Hepatic stellate cell (primary cell): ENCODE measurements at places on chromosomes 5 and 9.

DNA sequence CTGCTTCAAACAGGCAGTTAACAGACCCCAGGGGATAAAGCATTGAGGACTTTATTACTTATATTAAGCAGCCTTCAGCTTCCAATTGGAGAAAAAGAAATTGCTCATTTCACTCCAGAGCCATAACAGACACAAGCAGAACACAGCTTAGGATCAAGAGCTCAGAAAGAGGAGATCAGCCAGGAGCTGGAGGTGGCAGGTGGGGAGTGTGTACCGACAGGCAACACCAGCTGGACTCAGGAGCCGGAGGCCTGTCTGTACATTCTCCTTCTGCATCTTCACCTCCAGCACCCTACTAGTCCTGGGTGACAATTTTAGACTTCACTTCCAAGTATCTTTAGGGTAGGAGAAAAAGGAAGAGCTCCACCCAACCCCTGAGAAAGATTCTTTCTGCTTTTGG lies 35.8 kb downstream of the NRG2 start:
- DNase-seq, result no peak

GRCh38 chr9:20732118-20732517 lies 48.1 kb downstream of the FOCAD start:
- DNase-seq, result no peak

- DNase-seq, result no peak
Observed at GRCh38 chr9:33794560-33794959, 801 bp upstream of the PRSS3 start.

GRCh38 chr5:174505621-174506020 lies 218.8 kb upstream of the MSX2 start:
- DNase-seq, result no peak

GRCh38 chr5:147393874-147394672 lies 115.8 kb downstream of the DPYSL3 start:
- no peak for DNase-seq

DNA sequence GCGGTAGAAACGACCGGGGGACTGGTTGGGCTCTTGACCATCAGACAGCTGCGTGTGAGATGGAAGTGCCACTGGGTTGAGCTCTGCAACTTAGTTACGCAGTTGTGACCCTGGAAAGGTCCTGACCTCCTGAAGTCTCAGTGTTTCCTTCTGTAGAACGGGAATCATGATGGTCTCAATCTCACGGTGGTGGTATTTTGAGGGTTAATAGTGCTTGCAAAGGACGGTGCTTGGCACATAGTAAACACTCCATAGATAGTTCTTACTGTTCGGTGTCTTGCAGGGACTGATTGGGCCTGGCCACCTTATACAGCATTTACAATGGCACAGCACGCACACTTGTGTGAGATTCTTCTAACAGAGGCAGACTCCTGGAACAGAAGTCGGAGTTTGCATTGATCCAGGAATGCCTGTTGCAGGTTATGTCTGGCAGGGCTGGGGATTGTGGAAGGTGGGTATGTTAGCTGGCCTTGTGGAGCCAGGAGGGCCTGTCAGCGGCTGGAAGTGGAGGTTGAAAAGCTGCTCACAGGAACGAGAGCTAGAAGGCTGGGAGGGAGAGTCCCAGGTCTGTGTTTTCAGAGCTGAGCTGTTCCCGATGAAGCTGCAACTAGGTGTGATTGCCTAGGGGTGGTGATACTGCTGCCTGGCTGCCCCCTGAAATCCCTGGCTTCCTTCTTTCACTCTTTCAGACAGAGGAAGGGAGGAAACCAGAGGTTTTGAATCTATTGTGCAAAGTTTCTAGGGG lies 962 bp upstream of the TXN start:
- no peak for DNase-seq

DNA sequence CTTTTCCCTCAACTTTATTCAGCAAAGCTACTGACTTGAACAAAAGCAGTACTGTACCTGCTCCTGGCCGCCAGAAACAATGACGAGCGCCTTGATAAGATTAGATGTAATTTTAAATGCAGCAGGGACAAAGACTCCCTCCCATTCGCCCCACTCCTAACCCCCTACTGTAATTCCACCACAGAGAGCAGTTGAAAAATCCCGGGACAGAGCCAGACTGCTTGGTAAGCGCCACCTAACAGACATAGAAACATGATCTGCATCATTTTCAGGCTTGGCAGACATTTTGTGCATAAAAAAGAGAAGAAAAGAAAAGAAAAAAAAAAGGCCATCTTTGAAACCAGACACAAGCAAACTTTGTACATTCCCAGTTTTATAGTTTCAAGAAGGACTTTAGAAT lies 81.9 kb downstream of the ISL1 start:
- DNase-seq, result no peak

- DNase-seq, result no peak
Observed at GRCh38 chr9:70901746-70902145, 219.7 kb downstream of the TRPM3 start.

DNA sequence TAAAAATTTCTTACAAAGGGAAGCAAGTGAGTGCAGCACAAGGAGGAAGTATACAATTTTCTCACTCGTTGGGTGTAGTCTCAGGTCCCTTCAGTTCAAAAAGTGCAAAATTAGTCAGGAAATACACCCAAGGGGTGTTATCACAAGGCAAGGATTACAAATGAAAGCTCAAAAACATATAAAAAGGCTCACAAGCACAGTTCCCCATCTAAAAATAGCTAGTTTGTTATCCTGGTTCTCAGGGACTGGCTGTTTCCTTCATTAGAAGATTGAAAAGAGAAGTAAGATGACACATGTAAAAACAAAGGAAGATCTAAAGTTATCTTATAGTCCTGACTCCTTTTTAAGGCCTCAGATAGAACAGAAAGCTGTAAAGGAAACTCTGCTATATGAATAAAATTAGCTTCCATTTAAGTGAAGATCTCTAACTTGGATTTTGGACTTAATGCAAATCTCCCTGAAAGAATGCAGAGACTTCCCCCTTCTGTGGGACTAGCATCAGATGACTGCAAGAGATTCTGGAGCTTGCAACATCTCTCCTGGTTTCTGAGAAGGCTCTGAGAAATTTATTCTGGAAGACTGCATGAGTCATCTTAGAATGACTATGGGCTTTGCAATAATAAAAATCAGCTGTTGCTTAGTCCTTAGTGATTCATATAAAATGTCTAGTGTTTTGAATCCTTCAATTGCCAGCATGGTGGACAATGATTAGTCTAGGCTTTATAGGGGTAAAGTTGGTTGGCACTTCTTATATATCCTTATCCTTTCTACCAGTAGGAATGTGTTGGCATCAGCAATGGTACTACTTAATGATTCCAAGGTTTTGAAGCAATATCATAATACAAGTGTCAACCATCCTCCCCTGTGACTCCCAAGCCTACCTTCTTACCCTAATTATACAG lies 25.4 kb downstream of the DAB2 start:
- DNase-seq, result peak; percentile 73

- DNase-seq, result no peak
Observed at GRCh38 chr5:130693509-130693908, 471.5 kb downstream of the HINT1 start.

- DNase-seq, result no peak
Observed at GRCh38 chr9:95736370-95736769, 139.1 kb upstream of the ERCC6L2 start.

DNA sequence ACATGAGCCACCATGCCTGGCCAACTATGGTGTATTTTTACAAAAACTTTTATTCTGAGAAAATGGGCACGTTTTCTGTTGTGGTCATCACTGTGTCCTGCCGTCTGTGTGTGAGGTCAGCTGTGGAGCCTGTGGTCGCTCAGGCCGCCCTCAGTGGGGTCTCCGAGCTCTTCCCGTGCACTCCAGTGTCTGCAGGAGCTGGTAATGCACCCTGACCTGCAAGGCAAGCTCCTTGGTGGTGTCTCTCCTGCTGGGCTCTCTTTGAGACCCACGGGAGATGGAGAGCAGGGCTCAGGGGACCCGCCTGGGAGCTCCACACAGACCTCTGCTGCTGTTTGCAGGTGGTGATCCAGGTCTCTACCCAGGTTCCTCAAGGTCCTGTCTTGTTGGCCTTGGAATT lies 9.6 kb upstream of the AHRR start:
- DNase-seq, result no peak

DNA sequence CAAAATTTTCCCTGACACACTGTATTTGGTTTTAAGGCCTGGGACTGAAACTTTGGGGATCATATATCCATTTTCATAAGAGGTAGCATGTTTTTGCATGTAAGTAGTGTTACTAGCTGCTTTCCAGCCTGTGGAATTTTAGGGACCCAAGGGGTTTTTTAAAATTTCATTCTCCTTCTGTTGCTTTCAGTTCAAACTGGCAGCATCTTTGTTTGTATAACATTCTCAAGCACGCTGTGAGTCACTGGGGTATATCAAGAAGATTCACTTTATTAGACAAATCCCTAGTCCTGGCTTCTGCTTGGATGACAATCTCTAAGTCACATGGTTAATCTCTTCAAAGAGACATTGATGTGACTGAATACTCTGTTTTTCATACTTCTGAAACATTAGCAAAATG lies 479.0 kb downstream of the CYLC2 start:
- no peak for DNase-seq

GRCh38 chr9:131605770-131606590 lies 60.7 kb downstream of the PRRT1B start:
- DNase-seq, result peak; percentile 53

DNA sequence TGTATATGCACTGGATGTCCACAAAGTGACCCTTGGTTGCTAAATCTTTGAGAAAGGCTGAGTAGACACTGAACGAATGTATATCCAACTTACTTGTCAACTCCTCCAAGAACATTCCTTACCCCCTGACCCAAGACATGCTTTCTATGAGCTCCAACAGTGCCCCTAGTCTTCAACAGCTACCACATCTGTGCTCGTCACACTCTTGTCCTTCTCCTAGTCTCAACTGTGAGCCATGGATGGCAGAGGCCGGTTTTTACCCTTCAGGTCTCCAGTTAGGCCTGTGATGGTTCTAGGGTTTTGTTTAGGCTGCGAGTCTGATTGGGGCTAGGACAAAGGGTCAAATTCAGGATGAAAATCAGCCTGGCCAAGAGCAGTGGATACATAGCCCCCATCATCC lies 19.0 kb upstream of the GPX3 start:
- no peak for DNase-seq

GRCh38 chr5:179327021-179327735 lies 18.1 kb downstream of the ADAMTS2 start:
- no peak for DNase-seq

DNA sequence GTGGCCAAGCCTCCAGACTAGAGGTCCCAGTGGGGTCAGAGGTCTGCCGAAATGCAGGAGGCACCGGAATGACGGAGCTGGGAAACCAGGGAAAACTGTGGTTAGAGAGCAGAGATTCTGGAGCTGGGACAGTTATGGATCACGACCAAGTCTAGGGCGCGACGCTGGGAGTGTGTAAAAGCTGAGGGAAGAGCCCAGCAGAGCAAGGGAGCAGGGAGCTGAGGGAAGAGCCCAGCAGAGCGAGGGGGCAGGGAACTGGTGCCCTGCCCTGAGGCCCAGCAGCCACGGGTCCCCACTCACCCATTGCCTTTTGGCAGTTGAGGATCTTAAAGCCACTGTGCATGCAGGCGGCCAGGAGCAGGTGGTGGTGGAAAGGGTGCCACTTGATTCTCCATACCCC lies 12.5 kb downstream of the MRPL41 start:
- no peak for DNase-seq

GRCh38 chr5:91109634-91110033 lies 273.5 kb downstream of the ARRDC3 start:
- DNase-seq, result no peak

GRCh38 chr9:85401998-85402397 lies 339.8 kb downstream of the AGTPBP1 start:
- DNase-seq, result no peak

DNA sequence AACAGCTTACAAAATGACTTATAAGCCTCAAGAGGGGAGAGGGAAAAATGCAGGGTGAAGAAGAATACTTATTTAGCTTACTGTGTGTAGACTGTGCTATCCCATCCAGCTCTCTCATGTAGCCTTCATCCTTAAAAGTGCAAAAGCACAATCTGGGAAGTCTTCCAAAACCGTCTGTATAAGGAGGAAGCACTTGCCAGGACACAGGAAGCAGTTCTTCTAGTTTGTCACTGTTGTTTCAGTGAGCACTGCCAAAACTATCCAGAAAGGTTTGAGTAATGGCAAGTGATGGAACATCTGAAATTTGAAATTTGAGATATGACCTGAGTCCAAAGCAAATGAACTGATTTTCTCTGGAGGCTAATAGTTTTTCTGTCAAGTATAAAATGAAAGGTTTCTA lies 140.8 kb upstream of the ISL1 start:
- DNase-seq, result no peak

DNA sequence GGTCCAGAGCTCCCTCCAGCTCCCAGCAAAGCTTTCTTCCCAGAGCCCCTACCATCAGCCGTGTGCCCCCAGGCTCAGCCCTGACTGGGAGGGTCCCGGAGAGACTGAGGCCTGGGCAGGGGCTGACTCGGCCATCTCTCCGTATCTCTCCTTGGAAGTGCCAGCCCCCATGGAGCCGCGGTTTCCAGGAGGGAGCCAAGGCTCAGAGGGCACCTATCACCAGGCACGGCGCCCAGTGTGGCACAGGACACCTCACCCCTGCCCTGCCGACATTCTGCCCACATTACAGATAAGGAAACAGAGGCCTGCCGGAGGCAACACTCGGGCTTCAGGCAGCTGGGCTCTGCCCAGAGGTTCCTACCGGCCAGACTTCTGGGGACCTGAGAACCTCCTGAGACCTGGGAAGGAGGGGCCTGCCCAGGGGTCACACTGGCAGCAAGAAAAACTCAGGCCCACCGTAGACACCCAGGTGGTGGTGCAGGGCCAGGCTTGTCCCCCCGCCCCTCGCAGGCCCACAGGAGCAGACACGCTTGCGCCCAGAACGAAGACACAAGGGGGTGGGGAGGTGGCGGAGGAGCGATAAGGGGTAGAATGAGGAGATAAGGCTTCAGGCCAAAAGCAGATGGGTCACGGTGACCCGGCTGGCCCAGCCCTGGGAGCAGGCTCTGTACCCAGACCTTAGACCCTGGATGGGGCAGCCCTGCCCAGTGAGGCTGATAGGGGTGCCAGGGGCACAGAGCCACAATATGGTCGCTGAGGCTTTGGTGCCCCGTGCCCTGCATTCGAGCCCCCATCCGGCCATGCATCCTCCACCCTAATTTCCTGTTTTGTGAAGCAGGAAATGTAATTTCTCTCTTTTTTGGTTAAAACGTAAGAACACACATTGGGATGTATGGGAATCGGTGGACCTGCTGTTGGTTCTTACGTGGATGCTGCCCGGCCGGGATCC lies 11.8 kb downstream of the NR5A1 start:
- DNase-seq, result no peak

DNA sequence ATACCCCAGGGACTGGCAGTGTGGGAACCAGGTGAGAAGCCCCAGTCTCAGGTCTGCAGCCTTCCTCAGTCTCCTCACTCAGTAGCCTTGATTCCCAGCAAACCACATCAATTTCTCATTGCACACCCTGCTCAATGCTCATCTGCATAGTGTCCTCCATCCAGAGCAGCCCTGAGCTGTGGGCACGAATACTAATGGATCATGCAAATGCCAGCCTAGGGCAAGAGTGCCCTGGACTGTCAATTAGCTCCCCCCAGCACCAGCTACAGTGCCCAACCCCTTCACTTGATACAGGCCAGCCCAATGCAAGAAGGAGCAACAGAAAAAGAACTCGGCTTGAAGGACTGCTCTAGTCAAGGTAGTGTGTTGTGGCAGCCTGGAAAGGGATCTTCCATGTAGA lies 9.8 kb upstream of the KCNIP1 start:
- no peak for DNase-seq
